PC-3 (cell line): ENCODE measurements at places on chromosomes 4 and X.

DNA sequence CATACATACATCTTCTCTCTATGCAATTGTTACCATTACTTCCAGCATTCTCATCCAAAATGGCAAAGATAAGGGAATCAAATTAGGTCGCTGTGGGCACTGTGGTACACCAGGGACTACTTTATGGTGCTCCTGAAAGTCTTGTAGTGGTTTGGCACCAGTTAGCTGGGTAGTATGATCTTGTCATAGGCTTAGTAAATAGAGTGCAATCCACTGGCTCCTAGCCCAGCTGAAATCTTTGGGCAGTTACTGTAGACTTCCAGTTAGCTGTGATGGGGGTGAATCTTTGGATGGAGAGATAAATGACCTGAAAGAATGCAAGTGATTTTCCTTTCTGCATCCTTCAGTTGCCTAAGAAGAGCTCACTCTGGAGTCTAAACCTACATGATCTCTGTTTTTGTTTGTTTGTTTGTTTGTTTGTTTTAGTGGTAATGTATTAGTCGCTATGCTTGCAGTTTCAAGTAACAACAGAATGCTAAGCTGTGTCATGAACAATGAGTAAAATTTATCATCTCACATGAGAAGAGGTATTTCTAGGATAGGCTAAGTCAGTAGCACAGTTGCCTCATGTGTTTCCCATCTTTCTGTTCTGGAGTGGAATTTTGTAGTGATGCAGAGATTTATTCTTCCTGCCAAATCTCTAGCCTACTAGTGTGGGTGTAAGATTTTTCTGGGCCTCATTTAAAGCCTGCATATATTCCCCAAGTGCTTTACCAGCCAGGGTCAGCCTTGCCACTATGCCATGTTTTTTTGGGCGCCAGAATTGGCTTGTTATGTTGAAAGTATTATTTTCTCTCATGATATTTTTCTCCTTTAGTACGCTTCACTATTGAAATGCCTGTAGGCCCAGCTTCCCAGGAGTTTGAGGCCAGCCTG, 24.2 kb downstream of the HERC3 start:
- no peaks in the 10 kb centered on the region for H3K27me3 ChIP-seq
- peak overlapping the region; percentile 27 for H3K27ac ChIP-seq
- DNase-seq, result peak; percentile 84

GRCh38 chrX:53281321-53281822, at the start of gene IQSEC2:
IQSEC2 (minus strand) TSS chrX:53281584.
- no peaks in the 10 kb centered on the region for H3K36me3 ChIP-seq
- H3K4me3 ChIP-seq, result peak within 1 kb of the TSS; percentile 62
- H3K4me1 ChIP-seq, result peaks cover 42% of the 10 kb centered on the region

DNA sequence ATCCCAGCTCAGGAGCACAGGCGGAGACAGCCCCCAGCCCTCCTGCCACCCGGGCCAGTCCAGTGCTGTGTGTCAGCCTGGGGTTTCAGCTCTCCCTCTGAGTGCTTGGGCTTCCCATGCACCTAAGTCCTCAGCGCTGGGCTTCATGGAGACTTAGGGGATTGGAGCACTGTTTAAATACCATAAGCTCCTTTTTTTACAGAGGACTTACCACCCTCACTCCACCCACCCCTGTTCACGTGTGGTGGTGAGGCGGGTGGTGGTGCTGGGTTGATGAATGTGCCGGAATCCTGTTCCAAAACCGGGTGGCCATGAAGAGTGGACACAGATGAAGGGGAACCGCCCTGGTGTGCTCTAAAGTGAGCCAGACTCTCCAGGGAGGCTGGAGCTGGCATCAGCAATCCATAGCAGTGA, 66.9 kb downstream of the PSAPL1 start:
- no peak overlapping the region for H3K4me3 ChIP-seq
- DNase-seq, result no peak
- H3K27me3 ChIP-seq, result no peaks in the 10 kb centered on the region
- no peaks in the 10 kb centered on the region for H3K36me3 ChIP-seq

DNA sequence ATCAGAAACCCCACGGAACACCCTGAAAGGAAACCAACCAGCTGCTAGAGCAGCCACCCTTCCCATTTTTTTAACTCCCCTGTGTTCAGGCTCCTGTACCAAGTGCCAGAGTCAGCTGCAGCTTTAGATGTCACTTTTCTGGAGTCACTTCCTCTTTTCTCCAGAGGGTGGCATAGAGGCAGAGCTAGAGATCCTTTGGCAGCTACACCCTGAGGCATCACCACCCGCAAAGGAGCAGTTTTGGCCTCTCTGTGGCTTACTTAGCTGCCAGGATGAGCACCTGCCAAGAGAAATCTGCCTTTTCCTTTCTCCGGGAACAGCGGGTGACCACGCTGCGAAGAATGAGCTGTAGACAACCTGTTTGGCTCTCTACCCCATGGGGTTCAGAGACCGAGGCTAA, 58.0 kb upstream of the CHRDL1 start:
- no peak overlapping the region for H3K4me3 ChIP-seq
- H3K4me1 ChIP-seq, result no peaks in the 10 kb centered on the region
- H3K36me3 ChIP-seq, result no peaks in the 10 kb centered on the region

GRCh38 chr4:113614414-113614813, 147.1 kb downstream of the CAMK2D start:
- DNase-seq, result no peak
- no peaks in the 10 kb centered on the region for H3K36me3 ChIP-seq
- no peak overlapping the region for H3K4me3 ChIP-seq
- H3K27ac ChIP-seq, result no peak overlapping the region

DNA sequence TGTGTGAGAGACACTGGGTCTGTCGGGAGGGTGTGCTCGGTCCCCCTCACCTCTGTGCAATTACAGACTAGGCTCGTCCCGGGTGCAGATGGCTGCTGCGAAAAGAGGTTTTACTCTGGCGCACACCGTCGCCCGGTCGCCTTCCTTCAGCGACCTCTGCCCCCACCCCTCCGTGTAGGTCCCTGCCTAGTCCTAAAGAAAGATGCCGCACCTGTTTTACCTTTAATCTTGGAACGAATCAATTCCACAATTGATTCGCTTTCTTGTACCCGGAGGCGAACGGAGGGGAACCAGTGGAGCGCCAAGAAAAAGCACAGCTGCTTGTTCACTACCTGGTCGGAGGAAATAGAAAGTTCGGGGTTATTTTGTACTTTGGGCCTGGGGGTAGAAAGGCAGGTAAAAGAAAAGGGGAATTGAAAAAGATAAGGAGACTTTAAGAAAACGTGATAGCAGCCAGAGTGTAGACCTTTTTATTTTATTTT, 1.2 kb downstream of the NPNT start:
- H3K4me3 ChIP-seq, result peak overlapping the region; percentile 90
- no peak for DNase-seq
- H3K27me3 ChIP-seq, result no peaks in the 10 kb centered on the region
- H3K27ac ChIP-seq, result peak overlapping the region; percentile 41

DNA sequence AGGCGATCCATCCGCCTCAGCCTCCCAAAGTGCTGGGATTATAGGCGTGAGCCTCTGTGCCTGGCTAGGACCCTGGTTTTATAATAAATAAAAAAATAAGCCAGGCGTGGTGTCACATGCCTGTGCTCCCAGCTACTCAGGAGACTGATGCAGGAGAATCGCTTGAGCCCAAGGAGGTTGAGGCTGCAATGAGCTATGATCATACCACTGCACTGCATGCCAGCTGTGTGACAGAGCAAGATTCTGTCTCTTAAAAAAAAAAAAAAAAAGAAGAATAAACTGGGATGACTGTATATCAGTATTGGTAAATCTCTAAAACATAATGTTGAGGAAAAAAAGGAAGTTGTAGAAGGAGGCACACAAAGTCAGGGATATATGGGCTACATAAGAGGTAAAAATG, 45.7 kb upstream of the SLC34A2 start:
- DNase-seq, result no peak
- no peak overlapping the region for H3K4me3 ChIP-seq
- H3K27ac ChIP-seq, result no peak overlapping the region
- H3K36me3 ChIP-seq, result no peaks in the 10 kb centered on the region

DNA sequence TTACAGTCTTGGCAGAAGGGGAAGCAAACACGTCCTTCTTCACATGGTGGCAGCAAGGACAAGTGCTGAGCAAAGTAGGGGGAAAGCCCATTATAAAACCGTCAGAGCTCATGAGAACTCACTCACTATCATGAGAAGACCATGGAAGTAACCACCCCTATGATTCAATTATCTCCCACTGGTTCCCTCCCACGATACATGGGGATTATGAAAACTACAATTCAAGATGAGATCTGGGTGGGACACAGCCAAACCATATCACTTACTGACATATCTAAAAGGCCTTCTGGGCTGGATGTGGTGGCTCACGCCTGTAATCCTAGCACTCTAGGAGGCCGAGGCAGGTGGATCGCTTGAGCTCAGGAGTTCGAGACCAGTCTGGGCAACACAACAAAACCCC, 117.1 kb upstream of the USP9X start:
- H3K4me3 ChIP-seq, result no peak overlapping the region
- no peaks in the 10 kb centered on the region for H3K27me3 ChIP-seq
- 0 out of 2 replicates have a peak, but pooled peaks cover 7% of the 10 kb centered on the region for H3K4me1 ChIP-seq
- DNase-seq, result no peak
- no peaks in the 10 kb centered on the region for H3K36me3 ChIP-seq
- no peak overlapping the region for H3K27ac ChIP-seq

- no peak for DNase-seq
- no peak overlapping the region for H3K27ac ChIP-seq
These were observed 291.3 kb downstream of the PCDH10 start for GRCh38 chr4:133440404-133440803.

DNA sequence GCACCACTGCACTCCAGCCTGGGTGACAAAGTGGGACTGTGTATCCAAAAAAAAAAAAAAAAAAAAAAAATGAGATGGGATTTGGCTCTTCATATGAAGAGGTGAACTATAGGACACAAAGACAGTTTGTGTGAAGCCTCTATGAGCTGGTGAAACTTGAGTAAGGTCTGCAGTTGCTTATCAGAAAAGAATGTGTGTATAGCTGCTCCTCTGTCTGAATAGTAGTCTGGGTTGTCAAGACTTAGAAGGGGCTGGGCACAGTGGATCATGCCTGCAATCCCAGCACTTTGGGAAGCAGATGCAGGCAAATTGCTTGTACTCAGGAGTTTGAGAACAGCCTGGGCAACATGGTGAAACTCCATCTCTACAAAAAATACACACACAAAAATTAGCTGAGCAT, 82.8 kb downstream of the ARSF start:
- H3K27ac ChIP-seq, result no peak overlapping the region
- H3K4me1 ChIP-seq, result no peaks in the 10 kb centered on the region
- no peak for DNase-seq
- no peaks in the 10 kb centered on the region for H3K36me3 ChIP-seq

DNA sequence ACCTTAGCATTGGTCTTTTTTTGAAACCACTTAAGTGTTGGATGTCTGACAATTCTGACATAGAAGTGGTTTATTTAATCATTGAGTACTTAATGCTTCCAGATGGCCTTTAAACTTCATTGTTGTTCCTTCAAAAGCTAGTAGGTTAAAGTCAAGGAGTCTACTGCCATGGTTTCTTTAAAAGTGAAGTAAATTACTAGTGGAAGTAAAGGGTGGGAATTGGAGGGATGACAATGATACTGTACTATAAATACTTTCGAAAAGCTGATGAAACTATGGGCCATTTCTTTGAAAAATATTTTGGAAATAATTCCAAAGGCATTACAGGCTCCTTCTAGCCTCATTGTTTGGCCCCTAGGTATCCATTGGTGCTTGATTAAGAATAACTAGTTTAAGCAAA, 51.9 kb downstream of the ATP10D start:
- no peak overlapping the region for H3K27ac ChIP-seq
- H3K36me3 ChIP-seq, result no peaks in the 10 kb centered on the region
- no peak overlapping the region for H3K4me3 ChIP-seq
- no peak for DNase-seq

DNA sequence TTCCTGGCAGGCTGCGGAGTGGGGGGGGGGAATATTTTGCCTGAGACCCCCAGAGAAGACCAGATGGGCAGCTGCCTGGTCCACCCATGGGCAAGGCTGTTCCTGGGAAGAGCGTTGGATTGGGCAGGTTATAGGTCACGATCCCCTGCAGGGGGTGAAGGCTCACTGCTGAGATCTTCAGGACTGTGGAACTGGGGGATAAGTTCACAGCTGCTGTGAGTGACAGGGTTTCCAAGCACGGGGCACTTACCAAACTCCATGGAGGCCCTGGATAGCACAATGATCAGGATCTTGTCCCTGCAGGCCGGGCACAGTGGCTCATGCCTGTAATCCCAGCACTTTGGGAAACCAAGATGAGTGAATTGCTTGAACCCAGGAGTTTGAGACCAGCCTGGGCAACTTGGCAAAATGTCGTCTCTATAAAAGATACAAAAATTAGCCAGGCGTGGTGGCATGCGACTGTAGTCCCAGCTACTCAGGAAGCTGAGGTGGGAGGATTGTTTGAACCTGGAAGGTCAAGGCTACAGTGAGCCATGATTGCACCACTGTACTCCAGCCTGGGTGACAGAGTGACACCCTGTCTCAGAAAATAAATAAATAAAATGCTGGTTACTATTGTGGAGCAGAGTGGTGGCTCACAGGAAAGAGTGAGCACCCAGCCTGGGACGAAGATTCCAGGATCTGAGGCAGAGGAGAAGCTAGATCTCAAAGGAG, 68.0 kb upstream of the HELT start:
- H3K27ac ChIP-seq, result no peak overlapping the region
- no peaks in the 10 kb centered on the region for H3K36me3 ChIP-seq
- DNase-seq, result no peak
- no peaks in the 10 kb centered on the region for H3K4me1 ChIP-seq
- peaks cover 19% of the 10 kb centered on the region for H3K27me3 ChIP-seq
- no peak overlapping the region for H3K4me3 ChIP-seq

DNA sequence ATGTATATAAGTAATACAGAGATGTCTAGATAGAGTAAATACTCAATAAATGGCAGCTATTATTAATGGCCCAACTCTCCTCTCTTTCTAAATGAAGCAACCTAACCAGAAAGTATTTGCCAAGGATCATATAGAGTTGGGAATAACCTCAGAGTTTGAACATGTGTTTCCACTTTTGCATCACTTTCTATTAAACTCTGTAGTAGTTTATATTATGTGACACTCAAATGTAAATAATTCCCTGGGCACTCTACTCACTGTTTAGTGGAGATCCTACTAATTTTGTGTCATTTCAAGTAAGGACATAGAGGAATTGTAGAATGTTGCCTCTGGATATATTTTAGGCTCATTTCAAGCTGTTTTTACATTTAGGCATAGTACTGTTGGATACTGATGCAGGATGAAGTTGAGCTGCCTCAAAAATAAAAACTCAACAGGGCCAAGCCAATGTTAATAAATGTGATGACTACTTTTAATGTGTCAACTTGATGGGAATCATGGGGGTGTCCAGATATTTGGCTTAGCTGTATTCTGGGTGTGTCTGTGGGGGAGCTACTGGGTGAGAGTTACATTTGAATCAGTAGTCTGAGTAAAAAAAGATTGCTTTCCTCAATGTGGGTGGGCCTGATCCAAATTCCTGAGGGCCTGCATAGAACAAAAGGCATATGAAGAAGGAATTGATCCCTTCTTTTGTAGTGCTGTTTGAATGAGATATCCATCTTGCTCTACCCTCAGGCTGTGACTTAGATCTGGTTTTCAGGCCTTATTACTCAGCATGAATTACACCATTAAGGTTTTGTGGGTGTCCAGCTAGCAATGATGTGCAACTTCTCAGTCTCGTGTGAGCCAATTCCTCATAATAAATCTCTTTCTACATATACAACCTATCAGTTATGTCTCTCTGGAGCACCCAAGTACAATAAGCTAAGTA, 1368.2 kb downstream of the STIM2 start:
- H3K36me3 ChIP-seq, result no peaks in the 10 kb centered on the region
- peak overlapping the region; percentile 41 for H3K27ac ChIP-seq
- H3K4me3 ChIP-seq, result no peak overlapping the region
- peaks cover 33% of the 10 kb centered on the region for H3K4me1 ChIP-seq
- H3K27me3 ChIP-seq, result no peaks in the 10 kb centered on the region
- peak; percentile 76 for DNase-seq
